ENCODE measurements at places on chromosomes 12 and 14.

DNA sequence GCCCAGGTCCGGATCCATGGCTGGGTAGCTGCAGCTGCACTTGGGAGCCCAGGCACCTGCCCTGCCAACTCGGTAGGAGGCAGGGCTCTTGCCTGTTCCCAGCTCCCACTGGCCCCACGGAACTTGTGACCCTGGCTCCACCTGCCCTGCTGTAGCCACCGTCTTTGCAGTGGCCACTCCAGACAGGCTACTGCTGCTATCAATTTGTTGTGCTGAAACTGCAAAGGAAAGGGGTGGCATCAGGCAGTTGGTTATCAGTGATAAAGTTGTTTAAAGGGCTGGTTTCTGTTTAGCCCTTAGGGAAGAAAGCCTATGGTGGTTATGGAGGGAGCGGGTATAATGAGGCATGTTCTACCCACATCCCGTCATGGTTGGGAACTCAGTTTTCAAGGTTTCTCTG, 32.1 kb upstream of the ARID2 start:
- no peak for DNase-seq

DNA sequence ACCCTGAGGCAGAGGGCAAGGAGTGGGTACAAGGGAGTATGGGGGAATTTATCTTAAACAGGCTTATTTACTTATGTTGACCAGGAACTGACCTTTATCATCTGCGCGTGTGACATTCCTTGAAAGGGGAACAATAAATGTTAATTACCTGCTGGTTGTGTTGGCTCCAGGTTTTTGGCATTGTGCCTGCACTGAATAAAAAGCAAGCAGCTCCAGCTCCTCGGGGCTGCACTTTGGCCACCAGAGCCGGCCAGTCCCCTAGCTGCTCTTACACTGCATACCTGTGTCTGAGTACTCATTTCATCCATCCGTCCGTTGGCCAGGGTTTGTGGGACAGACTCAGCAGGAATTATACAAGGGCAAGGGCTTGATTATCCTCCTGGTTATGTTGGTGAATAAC, 68.8 kb upstream of the GTF2A1 start:
- DNase-seq, result no peak

- no peak for DNase-seq
Observed at GRCh38 chr12:91885851-91886731, 259.6 kb downstream of the BTG1 start.

DNA sequence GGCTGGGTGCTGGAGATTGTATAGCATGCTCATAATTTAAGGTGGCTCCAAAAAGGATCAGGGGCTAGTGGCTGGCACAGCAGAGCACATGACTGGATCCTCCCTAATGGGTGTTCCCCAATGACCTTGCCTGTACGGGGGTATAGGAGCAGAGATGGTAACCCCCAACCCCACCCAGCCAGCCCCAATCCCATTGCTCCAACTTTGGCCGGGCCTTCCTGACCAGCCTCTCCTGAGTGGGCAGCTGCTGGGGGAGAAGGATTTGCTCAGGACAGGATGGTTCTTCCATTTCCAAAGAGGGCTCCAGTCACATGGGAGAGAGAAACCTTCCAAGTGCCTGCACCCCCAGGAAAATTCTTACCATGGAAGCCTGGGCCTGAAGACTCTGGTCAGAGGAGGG, 15.3 kb upstream of the NR4A1 start:
- DNase-seq, result no peak

GRCh38 chr12:118429688-118430383, 53.5 kb downstream of the SUDS3 start:
- no peak for DNase-seq

All from stimulated activated CD4-positive, alpha-beta T cell treated with anti-CD3 and anti-CD28 coated beads, Interleukin-4, amount 100 ng/mL, for 24 hours (primary cell).